HCEC 1CT (cell line): ENCODE measurements at places on chromosomes 2 and 18.

GRCh38 chr2:4272261-4272858 is 569.0 kb downstream of the DCDC2C start:
- no peak for DNase-seq

DNA sequence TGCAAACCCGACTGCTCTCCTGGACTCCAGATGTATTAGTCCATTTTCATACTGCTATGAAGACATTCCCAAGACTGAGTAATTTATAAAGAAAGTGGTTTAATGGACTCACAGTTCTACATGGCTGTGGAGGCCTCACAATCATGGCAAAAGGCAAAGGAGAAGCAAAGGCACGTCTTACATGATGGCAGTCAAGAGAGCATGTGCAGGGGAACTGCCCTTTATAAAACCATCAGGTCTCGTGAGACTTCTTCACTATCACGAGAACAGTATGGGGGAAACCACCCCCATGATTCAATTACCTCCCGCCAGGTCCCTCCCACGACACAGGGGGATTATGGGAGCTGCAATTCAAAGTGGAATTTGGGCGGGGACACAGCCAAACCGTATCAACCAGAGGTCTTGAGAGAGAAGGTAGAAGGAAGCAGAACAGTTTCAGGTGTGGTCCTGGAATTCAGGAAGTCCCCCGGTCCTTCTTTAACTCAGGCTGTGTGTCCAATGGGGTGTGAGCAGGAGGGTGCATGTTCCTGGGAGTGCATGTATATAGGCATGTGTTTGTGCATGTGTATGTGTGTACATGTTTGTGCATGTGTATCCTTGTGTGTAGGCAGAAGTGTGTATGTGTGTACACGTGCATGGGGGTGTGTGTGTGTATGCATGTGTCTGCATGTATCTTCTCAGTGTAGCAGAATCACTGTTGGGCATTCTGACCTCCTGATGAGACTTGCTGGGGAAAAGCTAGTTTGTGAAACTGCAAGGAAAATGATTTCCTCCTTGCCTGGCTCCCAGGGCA is 46.2 kb downstream of the GREB1 start:
- no peak for DNase-seq

- no peak for DNase-seq
Measured at GRCh38 chr2:86679036-86679435, 41.1 kb upstream of the RMND5A start.

- DNase-seq, result no peak
Measured at GRCh38 chr2:98564541-98565132, 43.7 kb downstream of the COA5 start.

DNA sequence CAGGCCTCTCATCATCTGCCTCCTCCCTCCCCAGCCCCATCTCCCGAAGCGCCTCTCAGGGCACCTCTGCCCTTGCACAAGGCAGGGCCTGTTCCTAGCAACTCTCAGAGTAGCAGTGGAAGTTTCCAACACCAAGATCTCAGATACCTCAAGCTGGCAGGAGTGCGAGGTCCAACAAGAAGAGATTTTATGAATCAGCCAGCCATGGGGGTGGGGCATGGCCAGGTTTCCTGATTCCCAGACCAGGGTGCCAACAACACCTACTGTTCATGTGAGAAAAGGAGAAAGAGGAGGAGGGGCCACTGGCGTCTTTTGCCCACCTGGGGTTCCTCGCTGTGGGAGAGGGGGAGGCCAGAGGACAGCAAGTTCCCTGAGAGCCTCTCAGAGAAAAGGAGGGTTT is 6.6 kb upstream of the STEAP3 start:
- DNase-seq, result no peak

DNA sequence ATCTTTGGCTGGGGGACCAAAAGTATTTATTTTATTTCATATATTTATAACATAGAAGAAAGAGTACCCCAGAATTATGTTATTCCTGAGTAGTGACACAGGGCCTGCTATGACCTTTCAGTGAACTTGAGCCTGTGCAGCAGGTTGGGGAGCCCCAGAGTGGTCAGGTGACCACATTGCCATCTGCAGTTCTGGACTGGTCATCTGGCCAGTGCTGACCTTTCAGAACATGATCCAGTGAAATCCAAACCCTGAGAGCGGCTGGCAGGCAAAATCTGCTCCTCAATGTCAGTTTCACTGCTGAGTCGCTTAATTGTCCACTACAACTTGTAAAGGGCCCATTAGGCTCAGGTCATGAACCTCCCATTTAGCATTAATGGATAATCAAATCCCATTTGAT is 336.7 kb upstream of the KCNH7 start:
- DNase-seq, result no peak

GRCh38 chr2:71082402-71083252 is 14.2 kb downstream of the NAGK start:
- DNase-seq, result no peak

GRCh38 chr2:158184556-158185343 is 83.1 kb downstream of the UPP2 start:
- DNase-seq, result no peak

DNA sequence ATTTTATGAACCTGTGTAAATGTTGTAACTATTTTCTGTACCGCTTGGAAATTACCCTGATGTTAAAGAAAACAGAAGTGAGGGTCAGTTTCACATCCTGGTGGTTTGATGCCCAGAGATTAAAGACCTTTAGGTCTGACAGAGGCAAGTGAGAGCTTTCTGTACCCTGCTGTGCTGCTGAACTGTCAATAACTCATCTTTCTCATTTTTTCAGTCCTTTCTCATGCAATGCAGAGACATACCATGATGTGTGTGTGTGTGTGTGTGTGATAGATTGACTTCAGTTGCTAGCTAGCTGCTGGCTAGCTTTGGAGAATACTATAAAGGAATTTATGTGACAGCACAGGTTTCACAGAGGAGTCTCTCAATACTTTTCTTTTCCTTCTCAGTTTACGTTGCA is 2025.6 kb upstream of the LRRTM1 start:
- DNase-seq, result no peak

DNA sequence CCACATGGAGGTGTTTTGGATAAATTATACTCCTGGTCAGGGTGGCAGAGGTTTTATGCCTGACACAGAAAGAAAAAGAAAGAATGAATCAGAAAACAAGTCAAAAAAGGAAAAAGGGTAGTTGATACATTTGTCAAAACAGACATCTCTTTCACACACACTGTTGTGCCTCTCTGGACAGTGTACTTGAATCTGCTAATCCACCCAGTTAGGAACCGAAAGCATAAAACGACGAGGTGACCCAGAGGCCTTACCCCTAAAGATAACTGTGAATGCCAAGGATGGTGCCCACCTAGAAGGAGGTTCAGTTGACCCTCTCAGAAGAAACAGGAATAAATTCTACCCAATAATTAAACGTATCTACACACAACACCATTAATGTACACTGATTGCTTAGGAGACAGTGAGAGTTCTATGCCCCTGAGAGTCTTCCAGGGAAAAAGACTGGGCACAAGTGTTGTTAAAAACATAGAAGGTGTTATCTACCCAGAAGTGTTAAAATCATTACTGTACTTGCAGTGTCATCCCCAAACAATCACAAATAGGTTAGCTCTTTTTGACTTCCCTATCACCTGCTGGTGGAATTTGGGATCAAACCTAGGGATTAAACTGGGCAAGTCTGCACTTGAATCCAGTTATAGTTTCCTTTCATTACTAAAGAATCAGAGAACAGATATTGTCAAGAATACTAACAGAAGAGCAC is 123.2 kb upstream of the DNAJC10 start:
- DNase-seq, result peak; percentile 14

DNA sequence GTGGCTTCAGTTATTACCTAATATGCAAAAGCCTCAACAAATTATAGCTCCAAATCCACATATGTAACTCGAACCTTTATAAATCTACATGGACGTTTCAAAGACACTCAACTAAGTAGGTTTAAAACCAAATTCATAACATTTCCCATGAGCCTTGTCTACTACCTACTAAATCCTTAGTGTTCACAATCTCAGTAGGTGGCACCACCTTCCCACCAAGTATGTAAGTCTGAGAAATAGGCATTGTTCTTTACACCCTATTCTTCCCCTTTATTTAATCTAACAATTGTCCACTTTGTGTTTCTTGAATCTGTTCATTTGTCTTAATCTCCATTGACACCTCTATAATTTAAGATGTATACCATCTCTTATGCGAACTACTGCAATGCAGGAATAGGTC is 4.6 kb downstream of the PIGN start:
- no peak for DNase-seq

- no peak for DNase-seq
Measured at GRCh38 chr2:234691968-234692955, 195.4 kb upstream of the ARL4C start.

DNA sequence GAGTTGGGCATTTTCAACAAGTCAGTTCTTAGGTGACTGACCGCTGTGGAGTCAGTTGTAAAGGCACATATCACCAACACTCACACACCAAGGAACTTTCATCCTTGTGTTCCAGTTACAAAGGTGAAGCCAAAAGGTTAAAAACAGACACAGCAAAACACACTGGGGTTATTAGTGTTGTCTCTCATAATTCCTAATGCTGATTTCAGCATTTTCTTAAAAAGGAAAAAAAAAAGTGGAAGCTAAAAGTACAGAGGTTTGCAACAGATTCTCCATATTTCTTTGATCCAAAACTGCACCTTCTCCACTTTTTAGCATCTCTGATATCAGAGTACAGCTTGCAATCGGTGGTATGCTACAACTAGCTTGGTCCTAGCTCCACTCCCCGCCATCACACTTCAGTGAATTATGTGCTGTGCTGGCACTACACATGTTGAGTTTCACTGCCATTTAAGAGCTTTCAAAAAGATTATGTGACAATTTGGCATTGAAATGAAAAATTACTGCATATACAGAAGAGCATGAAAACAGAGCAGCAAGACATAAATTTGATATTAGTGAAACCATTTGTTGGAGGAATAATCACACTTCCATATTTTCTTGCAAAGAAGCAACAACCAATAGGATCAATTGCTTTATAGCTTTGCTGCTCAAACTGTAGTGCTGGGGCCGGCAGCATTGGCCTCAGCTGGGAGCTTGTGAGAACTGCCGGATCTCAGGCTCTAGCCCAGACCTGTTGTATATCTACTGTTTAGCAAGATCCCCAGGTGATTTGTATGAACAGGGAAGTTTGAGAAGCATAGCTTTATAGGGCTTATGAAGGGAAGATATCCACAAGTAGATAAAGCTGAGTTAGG is 62.3 kb upstream of the DAPL1 start:
- DNase-seq, result no peak

GRCh38 chr2:240561325-240561971 is 1.3 kb downstream of the DUSP28 start:
- peak; percentile 88 for DNase-seq

DNA sequence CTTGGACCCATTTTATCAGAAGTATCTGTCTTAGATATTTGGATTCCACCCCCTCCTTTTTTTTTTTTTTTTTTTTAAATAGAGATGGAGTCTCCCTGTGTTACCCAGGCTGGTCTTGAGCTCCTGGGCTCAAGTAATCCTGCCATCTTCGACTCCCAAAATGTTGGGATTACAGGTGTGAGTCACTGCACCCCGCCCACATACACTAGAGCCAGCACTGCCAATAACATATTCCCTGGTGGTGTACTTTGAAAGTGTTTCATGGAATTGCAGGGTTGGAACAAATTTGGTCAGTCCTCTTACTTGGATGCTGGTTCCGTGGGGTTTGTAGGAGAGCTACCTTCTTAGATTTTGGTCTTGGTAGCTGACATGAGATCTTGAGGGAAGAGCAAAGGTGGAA is 15.0 kb downstream of the PDCL3 start:
- DNase-seq, result no peak

DNA sequence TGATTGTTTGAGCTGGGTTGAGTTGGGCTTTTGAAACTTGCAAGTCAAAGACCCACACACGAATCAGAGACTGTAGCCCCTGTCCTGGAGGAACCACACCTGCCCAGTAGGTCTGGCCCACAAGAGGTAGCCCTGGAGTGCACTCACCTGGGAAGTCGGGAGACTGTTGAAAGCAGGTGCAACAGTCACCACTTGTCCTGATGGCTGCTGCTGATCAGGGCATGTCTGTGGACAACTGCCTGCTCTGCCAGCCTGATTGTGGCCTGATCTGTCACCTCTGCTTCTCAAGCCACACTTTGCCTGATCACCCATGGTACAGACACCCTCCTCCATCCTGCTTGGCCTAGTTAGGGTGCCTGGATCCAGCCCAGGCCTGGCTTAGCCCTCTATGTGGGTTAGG is 105.0 kb upstream of the HAAO start:
- no peak for DNase-seq

GRCh38 chr2:151437630-151438029 is 27.9 kb downstream of the RIF1 start:
- peak; percentile 29 for DNase-seq

DNA sequence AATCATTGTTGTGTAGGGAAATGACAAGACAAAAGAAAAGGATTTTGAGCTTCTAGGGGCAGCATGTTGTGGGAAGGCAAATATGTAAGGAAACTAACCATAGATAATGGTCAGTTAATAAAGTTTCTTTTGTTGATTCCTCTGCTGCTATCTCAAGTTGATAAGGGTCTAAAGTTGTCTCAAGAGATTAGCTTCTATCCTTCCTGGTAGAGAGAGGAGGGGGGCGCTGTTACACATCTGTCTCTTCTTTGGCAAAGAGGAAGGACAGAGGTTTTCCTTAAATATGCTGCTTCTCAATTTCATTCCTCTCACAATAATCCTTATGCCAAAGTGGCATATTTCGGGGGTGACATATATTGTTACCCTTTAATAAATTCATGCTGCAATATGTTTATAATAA is 944.0 kb downstream of the DPP10 start:
- no peak for DNase-seq

DNA sequence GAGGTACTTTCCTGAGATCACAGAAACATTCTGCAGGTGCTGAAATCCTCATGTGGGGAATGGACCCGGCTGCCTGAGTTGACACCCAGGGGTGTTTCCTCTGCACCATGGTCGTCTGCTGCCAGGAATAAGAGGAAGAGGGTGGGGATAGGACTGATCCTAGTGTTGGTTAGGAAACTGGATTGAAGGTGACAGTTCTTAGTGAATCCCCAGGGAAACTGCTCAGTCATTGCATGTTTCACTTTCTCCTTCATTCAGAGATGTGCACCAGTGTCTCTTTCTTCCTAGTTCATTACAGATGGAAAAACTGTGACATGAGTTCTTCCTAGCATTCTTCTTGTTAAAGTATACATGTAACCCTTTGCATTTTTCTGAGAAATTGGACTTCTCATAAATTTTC is 294.3 kb downstream of the PTGR3 start:
- no peak for DNase-seq

DNA sequence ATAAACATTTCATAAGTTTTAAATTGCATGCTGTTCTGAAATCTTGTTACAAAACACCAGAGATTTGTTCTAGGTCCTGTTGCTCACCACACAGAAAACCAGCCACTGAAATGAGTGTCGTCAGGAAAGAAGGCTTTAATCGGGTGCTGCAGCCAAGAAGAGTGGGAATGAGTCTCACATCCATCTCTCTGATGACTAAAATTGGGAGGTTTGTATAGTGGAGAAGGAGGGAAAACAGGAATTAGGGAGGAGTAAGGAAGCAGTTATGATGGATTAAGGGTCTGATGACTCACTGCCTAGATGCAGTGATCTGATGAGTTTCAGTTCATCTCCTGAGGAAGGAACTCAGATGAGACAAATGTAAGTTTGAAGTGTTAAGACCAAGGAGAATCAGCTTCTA is 42.1 kb upstream of the GPR39 start:
- peak; percentile 45 for DNase-seq
